ENCODE measurements at places on chromosomes 12 and 14.

DNA sequence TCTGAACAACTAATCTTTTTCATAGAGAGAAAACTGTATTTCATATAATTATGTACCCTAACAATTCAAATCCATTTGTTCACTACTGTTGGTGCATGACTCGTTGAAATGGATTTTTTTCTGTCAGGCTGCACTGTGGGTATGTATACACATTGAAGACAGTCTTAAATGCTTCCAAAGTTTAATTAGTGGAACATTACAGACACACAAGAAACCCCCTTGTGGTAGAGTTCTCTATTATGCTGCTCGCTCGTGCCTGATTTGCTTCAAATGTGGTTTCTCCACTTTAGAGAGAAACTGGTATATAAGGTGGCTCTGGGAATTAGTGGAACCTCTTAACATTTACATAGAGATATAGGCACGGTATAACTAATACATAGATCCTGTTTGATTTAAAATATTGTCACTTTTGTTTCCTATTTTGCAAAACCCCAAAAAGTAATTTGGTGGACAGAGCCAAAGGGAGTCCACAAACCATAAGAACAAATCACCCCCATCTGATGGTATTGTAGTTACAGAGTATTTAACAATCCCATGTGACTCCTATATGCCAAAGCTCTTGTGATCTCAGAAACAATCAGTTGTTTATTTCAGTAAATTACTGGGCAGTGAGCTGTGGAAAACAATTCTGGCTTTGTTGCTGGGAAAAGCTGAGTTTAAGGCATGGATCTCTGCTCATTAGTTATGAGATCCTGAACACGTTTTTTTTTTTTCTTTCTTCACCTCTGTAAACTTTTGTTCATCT is 159.5 kb downstream of the BRMS1L start:
- DNase-seq = no peak

DNA sequence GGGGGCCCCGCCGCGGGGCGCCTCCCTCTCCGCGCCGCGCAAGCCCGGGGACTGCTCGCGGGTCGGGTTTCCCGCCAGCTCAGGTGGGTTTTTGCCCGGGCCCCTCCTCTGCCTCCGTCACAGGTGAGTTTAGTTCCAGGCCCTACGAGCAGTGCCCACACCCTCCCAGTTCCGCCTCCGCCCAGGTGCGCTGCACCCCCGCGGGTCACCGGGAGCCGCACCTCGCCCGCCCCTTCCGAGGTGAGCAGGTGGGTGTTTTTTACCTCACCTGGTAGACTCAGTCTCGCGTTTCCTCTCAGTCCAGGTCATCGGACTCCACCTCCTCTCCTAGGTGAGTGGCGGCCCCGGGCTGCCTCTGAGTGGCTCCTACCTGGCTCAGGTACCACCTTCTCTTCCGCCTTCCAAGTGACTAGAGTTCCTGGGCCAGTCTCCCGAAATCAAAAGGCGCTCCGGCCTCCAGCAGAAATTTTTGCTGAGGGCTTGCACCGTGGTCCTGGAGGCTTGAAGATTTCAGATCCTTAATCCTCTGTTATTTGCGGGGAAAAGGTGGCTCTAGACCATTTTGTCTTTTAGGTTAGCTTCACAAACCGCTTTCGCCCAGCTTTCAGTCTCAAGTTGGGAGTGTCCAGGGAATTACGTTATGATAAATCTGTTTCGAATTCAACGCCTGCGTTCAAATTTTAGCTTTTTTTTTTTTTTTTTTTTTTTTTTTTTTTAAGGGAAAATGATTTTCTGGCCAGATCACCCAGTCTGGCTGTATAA is at the start of gene TMEM30B:
TSS of gene TMEM30B (minus strand) at position 153 of the 762 bp plus-strand sequence. CDS start 191 bp downstream, outside the sequence.
- DNase-seq = no peak

- no peak for DNase-seq
Observed at GRCh38 chr12:124489915-124490583, 77.4 kb downstream of the NCOR2 start.

- DNase-seq = peak; percentile 75
Observed at GRCh38 chr12:54364413-54364812, at the start of gene GPR84. Gene GPR84 (minus strand): TSS chr12:54364486. CDS start chr12:54363851, 635 bp downstream.

GRCh38 chr12:110932046-110932445 is 11.7 kb upstream of the MYL2 start:
- DNase-seq = no peak

GRCh38 chr14:72830356-72830755 is 63.5 kb downstream of the DPF3 start:
- DNase-seq = no peak

DNA sequence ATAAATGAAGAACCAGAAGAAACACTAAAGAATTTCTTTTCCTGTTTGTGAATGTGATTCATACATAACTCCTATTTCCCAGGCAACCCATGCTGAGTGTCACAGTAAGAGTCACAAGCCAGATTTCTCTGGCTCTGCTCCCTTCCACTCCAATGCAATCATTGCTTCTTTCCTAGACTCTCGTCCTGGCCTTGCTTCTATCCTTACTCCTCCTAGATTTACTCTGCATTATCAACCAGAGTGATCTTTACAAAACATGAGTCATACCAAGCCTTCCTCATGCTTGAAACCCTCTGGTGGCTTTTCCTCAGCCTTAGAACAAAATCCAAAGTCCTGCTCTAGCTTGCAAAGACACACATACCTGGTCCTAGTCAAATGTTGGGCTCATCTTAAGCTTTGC is 13.3 kb downstream of the IL22 start:
- DNase-seq = no peak

DNA sequence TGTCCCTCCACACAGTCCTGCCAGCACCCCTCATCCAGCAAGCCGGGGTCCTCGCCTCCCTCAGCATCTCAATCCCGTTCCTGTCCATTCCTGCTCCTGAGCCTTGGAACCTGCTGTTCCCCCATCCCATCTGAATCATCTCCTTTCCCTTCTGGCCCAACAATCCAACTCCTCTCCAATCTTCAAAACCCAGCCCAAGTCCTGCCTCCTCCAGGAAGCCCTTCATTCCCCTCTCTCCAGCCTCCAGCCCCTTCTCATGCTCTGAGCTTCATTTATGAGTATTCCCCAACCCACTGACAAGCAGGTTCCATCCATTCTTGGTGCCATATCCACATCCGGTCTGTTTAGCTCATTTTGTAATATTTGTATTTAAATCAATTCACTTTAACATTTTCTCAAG is 128.1 kb downstream of the RIMBP2 start:
- DNase-seq = no peak

- DNase-seq = no peak
Observed at GRCh38 chr14:26088275-26088674, 509.6 kb downstream of the NOVA1 start.

DNA sequence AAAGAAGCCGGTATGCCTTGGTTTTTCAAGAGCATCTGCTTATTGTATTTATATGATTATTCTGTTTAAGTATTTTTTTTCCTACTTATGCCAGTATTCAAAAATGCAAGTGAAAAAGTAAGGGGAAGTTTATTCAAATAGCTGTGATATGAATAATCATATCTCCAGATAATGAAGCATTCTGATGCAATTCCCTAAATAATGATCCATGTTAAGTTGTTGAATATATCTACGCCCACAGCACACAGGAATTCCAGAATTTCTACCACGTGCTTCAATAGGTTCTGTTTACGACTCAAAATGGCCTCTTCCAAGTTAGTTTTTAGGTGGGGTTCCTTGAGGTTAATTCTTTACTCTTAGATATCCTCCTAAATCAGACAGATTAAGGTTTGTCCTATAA is 208.3 kb downstream of the NAV3 start:
- DNase-seq = no peak

DNA sequence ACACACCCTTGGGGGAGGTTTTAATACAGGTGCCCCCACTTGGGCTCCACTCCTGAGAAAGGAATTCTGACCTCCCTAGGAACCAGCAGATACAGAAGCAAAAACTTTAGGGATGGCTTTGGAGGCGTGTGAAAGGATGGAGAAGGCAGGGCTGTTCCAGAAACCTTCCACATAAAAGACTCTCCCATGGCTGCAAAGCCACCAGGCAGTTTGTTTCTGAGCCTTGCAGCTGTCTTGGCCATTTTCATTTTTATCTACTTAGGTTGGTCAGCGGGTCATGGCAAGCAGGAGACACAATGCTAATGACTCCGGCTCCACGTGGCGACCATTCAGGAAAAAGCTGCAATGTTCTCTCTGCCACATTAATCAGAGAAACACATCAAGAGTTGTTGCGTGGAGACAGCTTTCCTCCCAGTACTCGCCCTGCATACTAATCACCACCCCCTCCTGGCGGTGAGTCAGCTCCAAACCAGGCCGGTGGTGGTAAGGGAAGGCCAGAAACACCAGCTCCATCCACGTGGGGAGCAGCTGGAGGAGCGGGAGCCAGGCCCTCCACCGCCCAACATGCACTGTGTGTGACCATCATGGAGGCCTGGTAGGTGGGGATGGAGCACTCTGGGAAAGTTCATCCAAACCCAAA is 30.9 kb upstream of the IRF2BPL start:
- peak; percentile 46 for DNase-seq

DNA sequence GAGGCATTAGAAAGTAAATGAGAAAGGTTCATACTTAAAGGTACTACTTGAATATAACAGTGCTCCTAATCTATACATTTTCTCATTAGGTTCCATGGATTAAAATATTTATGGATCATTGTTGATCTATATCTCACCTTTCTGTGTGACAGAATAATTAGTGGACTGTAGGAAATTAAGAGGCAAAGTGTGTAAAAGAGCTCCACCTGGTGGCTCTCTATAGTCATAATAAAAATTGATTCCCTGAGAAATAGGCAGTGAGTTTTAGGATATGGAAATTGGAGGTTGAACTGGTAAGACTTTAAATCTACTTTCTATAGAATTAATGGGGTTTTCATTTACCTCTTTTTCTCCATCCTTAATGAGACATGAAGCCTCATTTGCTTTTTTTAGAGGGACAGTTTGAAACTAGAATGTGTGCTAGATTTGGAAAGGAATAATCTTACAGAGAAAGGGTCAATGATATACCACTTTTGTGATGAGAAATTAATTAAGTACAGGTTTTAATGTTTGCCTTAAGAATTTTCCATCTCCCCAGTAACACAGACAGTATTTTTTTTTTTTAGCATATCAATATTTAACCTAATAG is 11.8 kb upstream of the DERA start:
- DNase-seq = peak; percentile 28

DNA sequence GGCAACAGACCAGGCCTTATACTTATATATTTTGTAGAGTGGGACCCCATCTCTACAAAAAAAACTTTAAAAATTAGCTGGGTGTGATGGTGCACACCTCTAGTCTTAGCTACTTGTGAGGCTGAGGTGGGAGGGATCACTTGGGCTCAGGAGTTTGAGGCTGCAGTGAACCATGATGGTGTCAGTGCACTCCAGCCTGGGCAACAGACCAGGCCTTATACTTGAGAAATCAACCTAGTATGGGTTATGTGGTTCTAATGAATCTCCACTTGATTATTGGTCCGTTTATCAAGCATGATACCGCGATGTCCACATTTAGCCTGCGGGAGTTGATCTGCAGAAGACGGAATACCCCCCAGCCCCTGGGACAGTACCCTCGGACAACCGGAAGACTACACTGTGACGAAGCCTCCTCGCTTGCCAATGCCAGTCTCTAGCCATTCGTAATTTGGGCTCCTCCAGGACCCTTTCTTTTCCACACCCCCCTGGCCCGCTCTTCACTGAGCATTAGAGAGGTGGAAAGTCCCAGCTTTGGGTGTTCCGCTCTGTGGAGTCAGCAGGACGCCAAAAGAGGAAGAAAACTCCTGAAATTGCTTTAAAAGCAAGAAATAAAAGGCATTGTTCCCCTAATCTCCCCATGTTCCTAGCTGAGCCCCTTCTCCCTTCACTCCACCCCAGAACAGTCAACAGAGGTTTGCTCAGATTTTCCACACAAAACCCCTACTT is 19.4 kb downstream of the LTBP2 start:
- no peak for DNase-seq

DNA sequence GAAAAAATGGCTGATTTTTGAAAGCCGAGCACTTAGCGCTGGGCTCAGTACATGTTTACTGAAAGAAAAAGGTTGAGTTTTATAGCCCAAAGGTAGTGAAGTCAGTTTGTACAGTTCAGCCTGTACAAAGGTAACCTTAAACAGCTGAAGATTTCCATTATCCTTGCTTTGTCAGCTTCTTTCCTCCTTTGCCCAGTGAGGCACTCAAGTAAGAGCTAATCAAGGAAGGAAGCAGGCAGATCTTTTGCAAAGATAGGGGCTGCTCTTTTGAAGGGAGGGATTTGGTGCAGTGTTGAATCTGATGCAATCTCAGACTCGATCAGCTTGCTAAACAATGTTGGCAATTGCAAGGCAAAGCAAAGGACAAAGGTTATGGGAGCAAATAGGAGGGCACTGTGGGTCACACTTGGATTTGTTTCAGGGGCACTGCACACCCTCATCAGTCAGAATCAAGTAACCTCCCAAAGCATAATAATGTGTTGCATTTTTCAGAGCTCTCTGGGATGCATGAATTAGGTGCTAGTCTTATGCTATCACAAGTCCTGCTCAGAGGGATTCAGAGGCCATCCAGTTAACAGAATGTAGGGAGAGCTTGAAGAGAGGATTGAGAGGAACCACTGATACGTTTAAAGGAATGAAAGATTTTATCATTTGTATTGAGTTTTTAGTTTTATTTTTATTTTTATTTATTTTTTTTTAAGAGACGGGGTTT is 44.4 kb downstream of the ANO6 start:
- peak; percentile 33 for DNase-seq

GRCh38 chr14:20681348-20682126 is 2.8 kb upstream of the RNASE4 start:
- DNase-seq = peak; percentile 93

DNA sequence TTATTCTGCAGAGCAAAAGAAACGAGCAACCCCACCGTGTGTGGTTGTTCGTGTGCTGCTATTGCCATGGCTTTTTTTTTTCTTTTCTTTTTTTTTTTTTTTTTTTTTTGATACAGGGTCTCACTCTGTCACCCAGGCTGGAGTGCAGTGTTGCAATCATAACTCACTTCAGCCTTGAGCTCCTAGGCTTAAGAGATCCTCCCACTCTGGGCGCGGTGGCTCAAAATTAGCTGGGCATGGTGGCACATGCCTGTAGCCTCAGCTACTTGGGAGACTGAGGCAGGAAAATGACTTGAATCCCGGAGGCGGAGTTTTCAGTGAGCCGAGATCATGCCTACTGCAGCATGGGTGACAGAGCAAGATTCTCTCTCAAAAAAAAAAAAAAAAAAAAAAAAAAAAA is 144.2 kb downstream of the ESR2 start:
- no peak for DNase-seq

- peak; percentile 65 for DNase-seq
Observed at GRCh38 chr12:57276935-57277563, 26.1 kb upstream of the STAC3 start.

GRCh38 chr12:123085730-123086487 is 65.0 kb downstream of the PITPNM2 start:
- peak; percentile 73 for DNase-seq

GRCh38 chr12:53543539-53543938 is 36.3 kb upstream of the NPFF start:
- DNase-seq = peak; percentile 84

GRCh38 chr12:2627076-2627834 is 167.5 kb upstream of the FKBP4 start:
- no peak for DNase-seq

GRCh38 chr14:105275267-105275946 is 25.4 kb downstream of the BRF1 start:
- DNase-seq = no peak

Measured in common myeloid progenitor, CD34-positive (primary cell).